Cardiac fibroblast (primary cell): ENCODE measurements at places on chromosomes 12 and 14.

DNA sequence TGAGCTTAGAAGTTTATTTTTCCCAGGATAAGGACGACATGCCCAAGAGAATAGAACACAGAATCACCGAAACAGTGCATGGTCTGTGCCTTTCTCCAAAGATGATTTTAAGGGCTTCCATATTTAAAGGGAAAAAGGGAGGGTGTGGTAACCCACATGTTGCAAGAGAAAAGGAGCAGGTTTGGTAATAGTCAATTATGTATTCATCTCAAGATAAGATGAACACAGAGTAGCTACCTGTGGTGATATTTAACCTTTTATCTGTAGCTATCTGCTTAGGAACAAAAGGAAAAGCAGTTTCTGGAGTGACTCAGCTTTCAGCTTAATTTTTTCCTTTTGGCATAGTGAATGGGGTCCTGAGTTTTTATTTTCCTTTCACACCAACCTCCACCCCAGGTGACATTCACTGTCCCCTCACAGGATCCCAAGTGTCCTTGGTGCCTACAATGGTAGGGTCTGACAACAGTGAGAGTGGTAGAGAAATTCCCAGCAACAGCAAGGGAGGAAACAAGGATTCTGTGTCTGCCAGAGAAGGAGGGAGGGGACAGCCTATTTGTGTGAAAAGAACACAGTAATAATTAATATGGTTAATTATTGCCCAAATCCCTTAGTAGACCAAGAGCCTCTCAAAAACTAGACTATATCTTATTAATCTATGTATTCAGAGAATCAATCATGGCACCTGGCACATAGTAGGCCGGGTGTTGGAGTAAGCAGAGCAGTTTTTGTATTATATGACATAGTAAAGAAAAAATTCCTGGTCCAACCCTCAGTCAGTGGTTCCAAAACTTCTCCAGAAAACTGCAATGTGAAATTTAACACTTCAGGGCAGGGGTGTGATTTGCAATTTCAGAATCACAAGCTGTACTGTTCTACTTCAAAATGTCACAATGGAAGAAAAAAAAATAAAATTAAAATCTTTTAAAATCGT, 154.5 kb downstream of the PHLDA1 start:
- DNase-seq, result peak; percentile 14

DNA sequence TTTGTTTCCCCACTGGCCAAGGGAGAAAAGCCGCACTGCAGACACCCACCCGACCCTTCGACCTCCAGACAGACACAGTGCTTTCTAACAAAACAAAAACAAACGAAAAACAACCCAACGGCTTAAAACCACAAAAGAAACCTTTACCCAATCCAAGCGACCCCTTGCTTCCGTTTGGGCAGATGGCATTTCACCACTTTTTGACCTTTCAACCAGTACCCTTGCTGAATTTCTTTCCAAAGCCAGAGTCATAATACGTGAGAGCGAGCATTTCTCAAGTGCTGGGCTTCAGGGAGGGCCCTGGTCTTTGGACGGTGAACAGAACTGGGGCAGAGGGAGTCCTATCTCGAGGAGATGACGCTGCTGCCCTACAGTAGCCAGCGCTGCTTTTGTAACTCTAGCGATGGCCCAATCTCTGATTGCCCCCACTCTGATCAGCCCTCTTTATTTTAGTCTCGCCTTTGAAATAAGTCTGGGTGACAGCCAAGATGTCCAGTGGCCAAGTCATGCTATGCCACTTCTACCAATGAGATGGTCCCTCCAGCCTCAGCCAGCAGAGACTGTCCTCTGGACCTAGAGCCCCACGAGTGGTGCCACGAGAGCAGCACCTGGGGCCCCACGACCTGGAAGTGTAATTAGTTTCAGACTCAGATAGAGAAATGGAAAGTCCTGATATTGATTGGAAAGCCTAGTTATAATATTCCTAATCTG, 21.9 kb upstream of the ADIPOR2 start:
- peak; percentile 50 for DNase-seq

DNA sequence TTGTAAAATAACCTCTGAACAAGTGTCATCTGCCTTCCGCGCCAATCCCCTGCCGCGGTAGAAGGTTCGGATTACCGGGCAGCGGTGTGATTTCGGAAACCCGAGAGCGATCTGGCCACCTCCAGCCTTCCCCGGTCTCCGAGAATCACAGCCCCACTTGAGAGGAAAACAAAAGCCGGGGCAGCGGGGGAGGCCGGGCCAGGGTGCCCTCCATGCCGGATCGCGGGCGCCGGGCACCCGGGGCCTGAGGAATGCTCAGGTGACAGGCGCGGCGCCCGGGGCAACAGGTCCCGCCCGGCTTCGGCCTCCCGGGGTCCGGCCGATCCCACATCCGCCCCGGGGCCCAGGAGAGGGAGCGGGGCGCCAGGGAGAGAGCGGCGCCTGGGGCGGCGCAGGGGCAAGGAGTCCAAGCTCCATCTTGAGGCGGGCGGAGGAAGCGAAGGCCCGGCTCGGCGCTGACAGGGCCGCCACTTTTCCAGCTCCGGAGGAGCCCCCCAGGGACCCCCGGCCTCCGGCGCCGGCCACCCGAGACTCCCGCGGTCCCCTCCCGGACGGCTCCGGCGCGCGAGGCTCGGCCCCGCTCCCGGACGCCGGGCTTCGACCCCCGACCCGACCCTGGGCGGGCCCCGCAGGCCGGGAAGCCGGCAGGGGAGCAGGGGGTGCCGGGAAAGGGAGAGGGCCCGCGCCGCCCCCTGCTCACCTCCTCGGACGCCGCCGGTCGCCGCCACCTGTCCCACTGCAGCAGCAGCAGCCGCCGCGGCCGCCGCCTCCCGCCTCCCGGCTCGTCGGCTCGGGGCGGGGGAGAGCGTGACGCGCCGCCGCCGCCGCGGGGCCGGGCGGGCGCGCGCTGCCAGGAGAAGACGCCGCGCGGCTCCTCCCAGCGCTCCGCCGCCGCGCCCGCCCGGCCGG, at the start of gene CLIP1:
CLIP1 (minus strand) TSS at position 849 of the 909 bp plus-strand sequence. CDS start 42,217 bp downstream, outside the sequence.
- peak; percentile 82 for DNase-seq

- DNase-seq, result no peak
Observed at GRCh38 chr14:105138021-105138541, 30.5 kb downstream of the JAG2 start.

DNA sequence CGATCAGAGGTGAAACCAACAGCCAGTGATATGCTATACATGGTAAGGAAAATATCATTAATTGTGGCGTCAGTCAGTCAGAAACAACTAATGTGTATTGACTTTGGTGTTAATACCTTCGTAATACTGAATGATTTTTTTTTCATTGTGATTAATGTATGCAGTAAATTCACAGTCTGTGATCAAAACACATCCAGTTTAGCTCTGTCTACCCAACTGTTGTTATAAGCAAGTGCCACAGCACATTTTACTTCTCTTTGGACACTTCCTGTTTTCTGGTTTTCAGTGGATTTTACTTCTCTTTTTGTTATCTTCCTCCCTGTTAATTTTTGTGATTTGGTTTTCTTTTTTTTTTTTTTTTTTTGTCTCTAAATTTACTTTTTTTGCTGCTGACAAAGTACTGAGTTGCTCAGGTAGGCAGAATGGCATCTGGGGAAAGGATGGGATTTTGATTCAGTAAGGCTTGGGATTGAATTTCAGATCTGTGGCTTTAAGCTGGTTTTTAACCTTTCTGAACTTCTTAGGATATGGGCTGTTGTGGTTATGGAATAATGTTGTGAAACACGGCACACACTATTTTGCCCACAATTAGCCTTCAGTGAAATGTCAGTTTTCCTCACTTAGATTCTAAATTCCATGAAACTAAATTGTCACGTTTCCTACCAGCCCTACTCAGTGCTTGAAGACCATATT, 604 bp downstream of the GLIPR1 start:
- DNase-seq, result peak; percentile 32

DNA sequence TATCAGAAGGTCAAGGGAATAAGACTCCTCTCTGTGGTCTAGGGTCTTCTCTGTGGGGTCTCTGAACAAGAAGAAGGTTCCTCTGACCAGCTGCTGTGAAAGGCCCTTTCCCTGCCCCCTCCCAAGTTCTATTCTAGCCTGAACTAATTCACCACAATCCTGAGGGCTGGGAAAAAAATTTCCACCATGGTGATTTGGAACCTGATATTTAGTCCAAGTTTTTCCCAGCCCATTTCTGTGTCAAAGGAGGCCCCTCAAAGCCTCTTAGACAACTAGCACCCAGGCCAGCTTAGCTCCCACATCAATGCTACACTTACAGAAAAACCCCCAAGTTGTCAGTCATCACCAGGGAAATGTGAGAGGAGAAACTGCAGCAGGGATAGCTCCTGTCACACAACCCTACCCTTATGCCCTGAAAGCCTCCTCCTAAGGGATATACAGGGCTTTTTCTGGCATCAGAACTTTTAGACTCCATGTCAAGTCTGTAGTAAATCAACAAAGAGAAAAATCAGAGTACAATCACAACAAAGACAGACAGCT, 4.5 kb downstream of the FMNL3 start:
- DNase-seq, result no peak

DNA sequence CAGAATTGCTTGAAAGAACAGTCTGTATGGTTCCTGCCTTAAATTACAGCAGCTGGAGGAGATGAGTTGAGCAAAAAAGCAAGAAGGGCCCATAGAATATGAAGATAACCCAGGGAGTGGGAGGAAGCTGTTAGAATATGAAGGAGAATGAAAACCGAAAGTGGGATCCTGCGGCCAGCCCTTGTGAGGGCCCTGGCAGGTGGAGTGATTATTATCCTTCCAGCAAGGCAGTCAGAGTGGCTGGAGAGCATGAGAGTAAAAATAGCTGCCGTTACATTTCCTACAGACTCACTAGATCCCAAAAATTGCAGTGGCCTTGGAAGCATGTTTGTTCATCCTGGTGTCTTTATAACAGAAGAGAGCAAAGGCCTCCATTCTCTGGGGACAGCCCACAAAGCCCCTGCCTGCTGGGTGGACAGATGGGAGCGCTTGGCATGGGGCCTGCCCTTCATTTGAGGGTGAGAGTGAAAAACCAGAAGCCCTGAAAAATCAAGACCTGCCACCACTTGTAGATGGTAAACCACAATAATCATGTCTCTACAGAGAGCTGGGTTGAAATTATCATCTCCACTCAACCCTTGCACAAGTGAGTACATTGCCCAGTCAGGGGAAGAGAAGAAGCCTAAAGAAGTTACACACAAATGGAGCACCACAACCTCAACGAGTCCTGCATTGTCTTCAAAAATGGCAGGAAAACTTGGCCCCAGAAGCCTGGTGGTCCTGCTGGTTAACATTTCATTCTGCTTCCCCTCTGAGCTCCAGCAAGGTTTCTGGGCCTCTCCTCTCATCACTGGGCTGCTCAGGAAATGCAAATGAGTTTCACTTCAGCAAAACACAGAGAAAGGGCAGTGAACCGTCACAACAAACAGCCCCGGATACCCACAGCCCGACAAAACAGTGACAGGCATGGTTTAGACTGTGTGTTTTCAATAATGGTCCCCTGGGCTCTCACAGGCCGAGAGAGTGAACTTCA, 20.5 kb downstream of the ZDHHC22 start:
- DNase-seq, result no peak
